A549 treated with CORT108297 at 1 μM for 4 hours (cell line): ENCODE measurements at places on chromosomes 5 and 9. TPM values are rescaled to one million over a fixed set of nuclear protein-coding genes. Genes with fewer than 3 reads are reported as not detected.

The SOHLH1 gene
- not detected in 5 replicates for total RNA-seq

The PDLIM4 gene
- 0.26 to 0.80 TPM (median 0.44 TPM) in 4 of 5 replicates, not detected in the other for total RNA-seq

The OLFML2A gene
- 16.2 to 24.8 TPM (median 20.4 TPM) in 5 replicates for total RNA-seq

The OGN gene
- total RNA-seq: not detected in 5 replicates

The FGF18 gene
- 0.46 to 0.62 TPM (median 0.55 TPM) in 5 replicates for total RNA-seq

The ADAMTS6 gene
- total RNA-seq: 0.03 to 0.12 TPM (median 0.10 TPM) in 5 replicates

The LCN12 gene
- total RNA-seq: 0.48 to 1.5 TPM (median 1.5 TPM) in 5 replicates

The PPP1R26 gene
- 15.6 to 21.1 TPM (median 20.0 TPM) in 5 replicates for total RNA-seq

The LRRC14B gene
- total RNA-seq: not detected in 5 replicates

The PFN3 gene
- total RNA-seq: not detected in 5 replicates

The FOXD4 gene
- total RNA-seq: 0.25 to 0.82 TPM (median 0.44 TPM) in 5 replicates

The CNTLN gene
- total RNA-seq: 4.5 to 6.9 TPM (median 5.4 TPM) in 5 replicates

The RABL6 gene
- 59.9 to 89.6 TPM (median 80.8 TPM) in 5 replicates for total RNA-seq

The MED22 gene
- 20.9 to 35.2 TPM (median 33.6 TPM) in 5 replicates for total RNA-seq

The DND1 gene
- total RNA-seq: 0.44 to 1.0 TPM (median 0.92 TPM) in 5 replicates

The MRRF gene
- 62.9 to 83.8 TPM (median 64.0 TPM) in 5 replicates for total RNA-seq

The ABO gene
- not detected in 5 replicates for total RNA-seq

The HMGCS1 gene
- 44.7 to 62.8 TPM (median 54.0 TPM) in 5 replicates for total RNA-seq

The MPDZ gene
- total RNA-seq: 9.4 to 15.7 TPM (median 12.9 TPM) in 5 replicates
